Fibroblast of upper back skin (primary cell): ENCODE measurements at places on chromosomes 2 and 18.

DNA sequence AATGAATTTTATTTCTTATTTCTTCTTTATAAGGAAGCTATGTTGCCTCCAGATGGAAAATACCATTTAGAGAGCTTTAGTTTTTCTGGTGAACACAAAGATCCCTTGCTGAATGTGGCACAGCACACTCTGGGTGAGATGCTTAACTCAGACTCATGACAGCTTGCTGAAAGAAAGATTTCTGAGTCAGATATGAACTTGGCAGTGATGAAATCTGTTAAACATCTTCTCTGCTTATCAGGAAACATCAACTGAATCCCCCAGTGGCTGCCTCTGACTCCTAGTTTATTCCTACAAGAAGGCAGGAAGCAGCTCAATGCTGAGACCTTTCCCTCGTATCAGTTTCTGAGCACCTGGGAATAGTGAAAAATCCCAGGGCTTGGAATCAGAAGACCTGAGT, 162.8 kb downstream of the OSR1 start:
- peak; percentile 60 for DNase-seq

DNA sequence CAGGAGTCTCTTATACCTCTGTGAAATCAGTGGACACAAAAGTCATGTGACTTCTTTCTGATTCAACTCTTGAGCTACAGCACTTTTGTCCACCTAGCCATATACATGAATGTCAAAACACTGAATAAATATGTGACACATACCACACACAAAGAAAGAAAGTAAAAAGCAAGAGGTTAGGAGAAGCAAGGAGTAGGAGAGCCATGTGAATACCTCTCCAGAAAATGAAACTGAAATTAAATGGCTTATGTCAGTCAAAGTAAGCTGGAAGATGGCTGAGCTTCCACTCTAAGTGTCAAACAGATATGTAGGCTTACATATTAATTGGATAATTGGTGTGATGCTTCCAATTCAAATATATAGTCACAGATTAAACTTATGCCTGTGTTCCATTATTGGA, 1050.5 kb downstream of the BCL11A start:
- no peak for DNase-seq

GRCh38 chr18:63648241-63648640, 4.2 kb upstream of the SERPINB4 start:
- DNase-seq, result peak; percentile 79

DNA sequence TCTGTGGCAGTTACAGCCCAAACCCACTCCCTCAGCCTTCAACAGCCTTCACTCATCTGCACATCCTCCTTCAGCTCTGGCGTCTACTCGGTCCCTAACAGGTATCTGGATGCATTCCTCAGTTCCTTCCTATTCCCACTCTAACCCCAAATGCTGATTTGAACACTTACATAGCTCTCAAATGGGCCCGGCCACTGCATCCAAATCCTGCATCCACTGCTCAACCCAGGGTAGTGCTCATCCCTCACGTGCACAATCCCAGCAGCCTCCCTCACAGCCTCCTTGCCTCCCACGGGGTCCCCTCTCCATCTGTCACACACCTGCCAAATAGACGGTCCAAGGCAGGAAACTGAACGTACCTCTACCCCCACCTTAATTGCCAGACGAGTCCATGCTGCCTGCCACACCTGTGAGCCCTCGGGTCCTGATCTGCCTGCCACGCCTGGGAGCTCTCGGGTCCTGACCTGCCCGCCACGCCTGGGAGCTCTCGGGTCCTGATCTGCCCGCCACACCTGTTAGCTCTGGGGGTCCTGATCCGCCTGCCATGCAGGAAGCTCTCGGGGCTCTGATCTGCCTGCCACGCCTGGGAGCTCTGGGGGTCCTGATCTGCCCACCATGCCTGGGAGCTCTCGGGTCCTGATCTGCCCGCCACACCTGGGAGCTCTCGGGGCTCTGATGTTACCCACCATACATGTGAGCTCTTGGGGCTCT, 9.9 kb downstream of the OR6B3 start:
- no peak for DNase-seq

DNA sequence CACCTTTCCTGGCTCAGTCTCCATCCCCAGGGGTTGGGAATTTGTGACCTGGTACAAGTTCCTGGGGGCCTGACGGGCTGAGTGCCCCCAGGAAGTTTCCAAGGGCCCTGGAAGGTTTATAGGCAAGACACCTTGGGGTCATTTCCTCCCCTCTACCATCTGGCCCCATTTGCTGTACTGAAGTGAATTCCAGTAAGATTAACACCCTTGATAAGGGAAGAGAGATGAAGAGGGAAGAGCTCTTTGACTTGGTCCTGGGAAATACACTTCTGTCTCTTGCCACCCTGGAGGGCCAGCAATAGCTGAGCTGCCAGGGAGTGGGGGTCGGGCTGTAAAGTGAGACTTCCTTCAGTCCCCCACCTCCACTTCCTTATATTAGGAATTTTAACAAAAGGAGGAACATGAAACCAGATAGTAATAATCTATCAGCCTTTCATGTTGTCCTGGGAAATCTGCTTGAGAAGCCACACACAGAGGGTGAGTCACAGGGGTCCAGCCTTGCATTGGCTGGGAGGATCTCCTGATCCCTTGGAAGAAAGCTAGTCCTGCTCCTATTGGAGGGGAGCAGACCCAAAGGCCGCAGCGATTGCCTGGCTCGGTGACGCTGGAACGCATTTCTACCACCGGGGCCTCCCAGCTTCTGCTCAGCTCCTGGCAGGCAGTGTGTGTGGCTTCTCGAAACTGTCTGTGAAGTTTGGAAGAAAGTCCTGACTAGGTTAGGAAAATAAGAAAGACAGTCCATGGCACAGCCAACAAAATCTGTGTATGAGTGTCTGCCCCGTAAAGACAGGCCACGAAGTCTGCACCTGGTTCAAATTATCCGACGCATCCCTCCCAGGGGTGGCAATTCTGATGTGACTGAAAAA, 87.3 kb downstream of the ACAA2 start:
- DNase-seq, result peak; percentile 100

GRCh38 chr18:75057169-75057960, 151.6 kb downstream of the PTGR3 start:
- no peak for DNase-seq

- DNase-seq, result peak; percentile 62
These were observed 267.6 kb downstream of the TMX3 start for GRCh38 chr18:68447286-68447685.

GRCh38 chr2:135885709-135886108, 9.5 kb upstream of the MCM6 start:
- no peak for DNase-seq

- DNase-seq, result peak; percentile 98
These were observed 100.5 kb upstream of the ITPRID2 start for GRCh38 chr2:181790716-181791649.

DNA sequence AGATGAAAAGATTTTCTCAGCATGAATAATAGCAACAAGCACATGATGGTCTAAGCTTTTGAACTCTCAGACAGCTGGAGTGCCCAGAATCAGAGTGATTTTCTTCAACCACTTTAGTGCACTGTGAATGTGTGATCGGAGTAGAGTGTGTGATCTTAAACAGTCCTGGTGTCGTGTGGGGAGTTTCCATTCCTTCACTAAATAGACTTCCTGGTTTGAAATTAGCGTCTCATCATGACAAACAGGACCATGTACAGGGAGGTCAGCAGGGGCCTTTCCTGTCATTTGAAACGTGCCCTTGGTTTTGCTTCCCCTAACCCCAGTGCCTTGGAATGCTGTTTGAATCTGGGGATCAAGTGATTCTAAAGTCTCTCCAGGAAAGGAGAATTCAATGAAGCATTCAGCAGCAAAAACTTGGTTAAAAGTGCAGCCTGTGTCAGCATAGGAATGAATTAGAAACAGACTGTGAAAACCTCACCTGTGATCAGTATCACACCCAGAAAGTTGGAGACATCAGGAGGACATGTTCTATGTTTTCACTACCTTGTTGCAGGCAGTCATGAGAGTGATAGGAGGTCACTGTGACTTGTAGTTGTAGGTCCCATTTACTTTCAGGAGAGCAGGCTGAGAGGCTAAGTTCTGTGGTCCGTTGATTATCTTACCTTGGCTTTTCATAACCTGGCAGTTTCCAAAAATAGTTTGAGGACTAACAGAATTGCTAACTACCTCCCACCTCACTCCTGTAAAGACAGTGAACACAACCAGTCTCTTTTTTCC, 400.3 kb downstream of the MTX2 start:
- DNase-seq, result no peak

- no peak for DNase-seq
These were observed 1.4 kb upstream of the HNRNPA3 start for GRCh38 chr2:177211169-177211568.

GRCh38 chr2:172623249-172623965, 67.5 kb downstream of the PDK1 start:
- peak; percentile 69 for DNase-seq

DNA sequence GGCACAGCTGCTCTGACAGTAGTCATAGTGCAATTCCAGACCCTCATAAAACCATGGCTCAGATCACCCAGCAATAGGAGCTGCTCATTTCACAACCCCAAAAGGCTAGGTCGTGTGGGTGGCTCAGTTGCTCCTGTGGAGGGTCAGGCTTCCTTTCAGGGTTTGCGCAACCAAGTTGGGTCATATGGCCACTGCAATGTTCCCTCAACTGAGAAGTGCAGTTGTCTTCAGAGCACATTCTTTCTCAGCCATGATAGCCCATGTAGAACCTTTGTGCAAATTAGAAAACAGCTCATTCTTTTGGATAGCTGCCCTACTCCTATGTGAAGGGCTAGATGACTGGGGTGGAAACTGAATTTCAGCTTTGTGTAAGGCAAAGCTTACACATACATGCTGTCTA, 3.2 kb downstream of the SERPINB13 start:
- DNase-seq, result peak; percentile 31

- DNase-seq, result peak; percentile 24
These were observed 216.8 kb downstream of the CAMKMT start for GRCh38 chr2:44578471-44579093.

GRCh38 chr2:110101280-110101844, 14.3 kb downstream of the MALL start:
- DNase-seq, result peak; percentile 100

GRCh38 chr2:30971231-30972025, 164.2 kb upstream of the CAPN13 start:
- peak; percentile 51 for DNase-seq

- no peak for DNase-seq
These were observed 144.2 kb downstream of the SETBP1 start for GRCh38 chr18:44824884-44825283.

- DNase-seq, result no peak
These were observed 41.6 kb upstream of the NRP2 start for GRCh38 chr2:205640716-205641115.

- no peak for DNase-seq
These were observed 971 bp upstream of the FBXO41 start for GRCh38 chr2:73285159-73285739.

- DNase-seq, result no peak
These were observed 22.8 kb downstream of the NFE2L2 start for GRCh38 chr2:177241711-177242120.

GRCh38 chr2:74497777-74498499, 1.5 kb downstream of the LBX2 start:
- no peak for DNase-seq

- DNase-seq, result no peak
These were observed 2.0 kb upstream of the CAPN14 start for GRCh38 chr2:31219131-31219969.

GRCh38 chr2:183868707-183869106, 729.6 kb upstream of the ZNF804A start:
- peak; percentile 87 for DNase-seq

- peak; percentile 82 for DNase-seq
These were observed 303.7 kb upstream of the EPAS1 start for GRCh38 chr2:45993476-45993991.

DNA sequence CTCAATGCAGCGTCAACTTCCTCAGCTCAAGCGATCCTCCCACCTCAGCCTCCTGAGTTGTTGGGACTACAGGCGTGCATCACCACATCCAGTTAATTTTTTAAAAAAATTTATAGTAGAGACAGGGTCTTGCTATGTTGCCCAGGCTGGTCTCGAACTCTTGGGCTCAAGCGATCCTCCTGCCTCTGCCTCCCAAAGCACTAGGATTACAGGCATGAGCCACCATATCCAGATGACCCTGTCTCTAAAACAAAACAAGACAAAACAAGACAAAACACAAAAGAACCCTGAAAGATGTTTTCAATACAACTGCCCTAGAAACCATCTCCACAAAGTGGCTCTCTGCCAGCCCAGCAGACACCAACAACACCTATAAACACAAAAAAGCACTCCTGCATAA, 31.4 kb downstream of the ANKRD29 start:
- no peak for DNase-seq

GRCh38 chr2:112472547-112473263, 9.3 kb upstream of the TTL start:
- DNase-seq, result no peak

GRCh38 chr2:48860380-48860779, 104.9 kb upstream of the LHCGR start:
- DNase-seq, result no peak

- peak; percentile 41 for DNase-seq
These were observed 149.7 kb upstream of the KLHL29 start for GRCh38 chr2:23235292-23235691.
